Mesenteric fat pad (tissue), 1 donor: ENCODE measurements at places on chromosomes 5 and 9. TPM values are rescaled to one million over a fixed set of nuclear protein-coding genes. Genes with fewer than 3 reads are reported as not detected.

The C5orf22 gene
- 16.5 TPM for total RNA-seq

The PIP5KL1 gene
- 2.2 TPM for total RNA-seq

The ADGRD2 gene
- total RNA-seq = not detected

The TCF7 gene
- 3.9 TPM for total RNA-seq

The PBX3 gene
- total RNA-seq = 28.8 TPM

The FOXD1 gene
- total RNA-seq = 0.32 TPM

The ATP6V0E1 gene
- 319 TPM for total RNA-seq

The N4BP3 gene
- total RNA-seq = 2.4 TPM

The ICE1 gene
- total RNA-seq = 26.5 TPM

The SURF6 gene
- total RNA-seq = 15.8 TPM

The SLC1A3 gene
- 429 TPM for total RNA-seq

The UGT3A1 gene
- total RNA-seq = not detected

The NR5A1 gene
- total RNA-seq = not detected

The AFAP1L1 gene
- total RNA-seq = 49.3 TPM

The OTP gene
- total RNA-seq = not detected

The C5orf58 gene
- not detected for total RNA-seq

The GRIN1 gene
- total RNA-seq = not detected

The TMEM252 gene
- not detected for total RNA-seq

The FAM200C gene
- 1.9 TPM for total RNA-seq

The TSSK1B gene
- not detected for total RNA-seq

The ADAMTS12 gene
- 41.2 TPM for total RNA-seq

The ABCA1 gene
- 162 TPM for total RNA-seq

The PTGER4 gene
- 14.8 TPM for total RNA-seq
